CD4-positive, alpha-beta T cell (primary cell): ENCODE measurements at places on chromosomes 16 and 17.
A peak's percentile ranks its signal among the peaks of the same experiment; 100 is the strongest.

DNA sequence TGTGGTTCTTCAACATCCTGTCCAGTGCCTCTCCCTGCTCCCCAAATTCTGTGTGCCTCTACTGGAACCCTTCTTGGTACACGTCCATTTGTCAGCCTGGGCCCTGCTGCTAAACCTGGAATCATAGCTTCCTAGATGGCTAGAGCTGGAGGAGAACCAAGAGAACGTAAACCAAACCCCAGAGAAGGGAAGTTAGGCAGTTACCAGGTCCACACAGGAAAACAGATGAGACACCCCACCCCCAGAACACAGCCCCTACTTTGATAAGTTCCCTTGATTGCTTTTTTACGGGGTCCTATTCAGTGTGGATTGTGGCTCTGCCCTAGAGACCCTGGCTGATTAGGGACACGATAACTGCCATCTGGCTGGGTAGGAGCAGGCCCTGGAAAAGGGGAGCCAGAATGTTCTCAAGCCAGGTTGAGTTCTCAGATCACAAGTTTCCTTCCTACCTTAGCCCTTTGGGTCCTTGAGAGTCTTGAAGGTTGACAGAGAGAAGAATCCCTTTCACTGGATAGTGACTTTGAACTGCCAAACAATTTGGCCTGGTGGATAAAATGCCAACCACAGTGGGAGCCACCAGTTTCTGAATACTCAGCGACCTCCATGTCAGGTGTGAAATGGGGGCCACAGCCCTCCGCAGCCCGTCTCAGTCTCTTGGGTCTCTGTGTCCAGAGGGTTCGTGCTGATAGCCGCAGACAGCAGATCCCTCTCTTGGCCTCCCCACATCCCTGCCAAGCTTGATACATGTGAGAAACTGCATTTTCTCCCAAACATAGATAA is 7.9 kb downstream of the TBX4 start:
- peak; percentile 12 for DNase-seq

DNA sequence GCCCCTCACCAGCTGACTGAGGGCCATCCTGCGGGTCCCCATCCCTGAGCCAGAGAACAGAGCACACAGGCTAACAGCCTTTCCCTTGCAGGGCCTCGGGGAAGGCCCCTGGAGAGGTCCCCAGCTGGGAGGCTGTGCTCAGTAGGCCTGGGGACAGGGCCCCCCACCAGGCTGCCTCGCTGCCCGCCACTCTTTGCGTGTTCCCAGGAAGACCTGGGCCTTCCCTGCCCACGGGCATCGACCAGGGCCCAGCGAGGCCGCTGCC is 785 bp downstream of the HID1 start:
- DNase-seq, result no peak

DNA sequence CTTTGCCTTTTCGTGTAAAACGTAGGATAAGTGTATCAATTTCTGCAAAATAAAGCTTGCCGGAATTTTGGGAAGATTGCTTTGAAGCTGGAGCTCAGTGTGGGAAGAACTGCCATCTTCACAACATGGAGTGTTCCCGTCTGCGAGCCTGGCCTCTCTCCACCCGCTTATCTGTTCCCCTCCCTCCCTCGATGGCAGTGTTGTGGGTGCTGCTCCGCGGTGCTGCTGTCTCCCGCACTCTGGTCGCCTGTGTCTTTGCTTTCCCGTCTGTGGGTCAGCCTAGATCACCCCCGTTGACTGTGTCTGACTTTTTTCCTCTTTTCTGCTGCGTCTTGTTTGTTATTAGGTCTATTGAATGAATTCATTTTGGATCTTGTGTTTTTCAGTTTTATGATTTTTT is 17.0 kb downstream of the ACSF3 start:
- DNase-seq, result no peak

DNA sequence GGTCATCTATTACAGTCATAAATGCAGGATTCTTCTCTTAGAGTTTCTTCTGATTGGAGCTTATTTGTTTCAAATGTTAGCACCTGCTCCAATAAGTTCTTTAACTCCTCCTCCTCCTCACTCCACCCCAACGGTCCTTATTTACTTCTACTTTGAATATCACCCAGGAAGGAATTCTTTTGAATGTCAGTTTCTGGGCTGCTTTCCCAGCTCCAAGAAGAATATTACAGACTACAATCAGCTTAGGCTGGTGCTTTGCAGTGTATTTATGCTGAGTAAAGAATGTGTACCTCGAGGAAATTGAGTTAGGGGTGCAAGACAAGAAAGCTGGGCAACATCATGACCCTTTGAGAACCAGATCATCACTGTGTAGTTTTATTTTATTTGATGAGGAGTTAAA is 30.8 kb downstream of the MAP3K3 start:
- no peak for DNase-seq

DNA sequence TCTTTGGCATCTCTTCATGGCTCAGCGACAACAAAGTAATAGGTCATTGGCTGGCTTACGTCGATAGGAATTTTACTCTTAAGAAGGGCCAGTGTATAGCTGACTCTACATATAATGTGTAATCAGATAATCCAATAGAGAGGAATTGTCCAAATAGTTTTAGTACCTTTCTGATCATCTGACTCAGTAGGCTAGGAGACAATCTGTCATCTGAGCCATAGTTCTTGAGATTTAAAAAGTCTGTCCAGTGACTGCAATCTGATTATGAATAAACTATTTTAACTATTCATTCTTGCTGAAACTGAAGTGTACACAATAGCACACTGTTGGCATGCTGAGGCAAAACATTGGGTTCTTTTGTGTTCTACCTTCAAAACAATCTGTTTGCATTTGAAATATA is 21.4 kb upstream of the NOL11 start:
- no peak for DNase-seq

DNA sequence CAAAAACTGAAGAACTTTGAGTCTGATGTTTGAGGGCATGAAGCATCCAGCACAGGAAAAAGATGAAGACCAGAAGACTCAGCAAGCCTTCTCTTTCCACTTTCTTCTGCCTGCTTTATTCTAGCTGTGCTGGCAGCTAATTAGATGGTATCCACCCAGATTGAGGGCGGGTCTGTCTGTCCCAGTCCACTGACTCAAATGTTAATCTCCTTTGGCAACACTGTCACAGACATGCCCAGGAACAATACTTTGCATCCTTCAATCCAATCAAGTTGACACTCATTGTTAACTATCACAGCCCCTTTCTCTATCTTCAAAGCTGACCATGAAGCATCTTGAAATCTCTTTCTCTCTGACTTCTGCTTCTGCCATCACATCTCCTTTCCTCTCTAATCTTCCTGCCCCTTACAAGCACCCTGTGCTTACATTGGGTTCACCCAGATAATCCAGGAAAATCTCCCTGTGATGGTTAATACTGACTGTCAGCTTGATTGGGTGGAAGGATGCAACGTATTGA is 115.9 kb upstream of the CDH13 start:
- no peak for DNase-seq
